NCI-H1930 (cell line): ENCODE measurements at places on chromosomes 16 and 17.

DNA sequence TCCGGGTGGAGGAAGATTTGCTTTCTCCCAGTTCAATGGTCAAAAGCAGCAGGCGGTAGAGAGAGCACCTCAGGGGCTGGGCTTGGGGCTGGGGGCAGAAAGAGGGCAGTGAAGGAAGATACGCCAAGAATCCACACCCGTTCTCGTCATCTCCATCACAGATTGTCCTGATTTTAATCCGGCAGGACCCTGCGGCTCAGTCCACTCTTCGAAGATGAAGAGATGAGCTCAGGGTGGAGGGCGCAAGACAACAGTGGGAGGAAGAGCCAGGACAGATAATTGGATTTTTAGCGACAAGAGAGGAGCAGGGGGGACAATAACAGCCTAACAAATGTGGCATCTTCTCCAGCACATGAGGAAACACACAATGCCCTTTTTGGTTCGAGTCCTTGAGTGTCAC, 165.9 kb downstream of the SDK2 start:
- DNase-seq, result no peak

GRCh38 chr17:1412185-1413110, 12.4 kb upstream of the YWHAE start:
- DNase-seq, result no peak

DNA sequence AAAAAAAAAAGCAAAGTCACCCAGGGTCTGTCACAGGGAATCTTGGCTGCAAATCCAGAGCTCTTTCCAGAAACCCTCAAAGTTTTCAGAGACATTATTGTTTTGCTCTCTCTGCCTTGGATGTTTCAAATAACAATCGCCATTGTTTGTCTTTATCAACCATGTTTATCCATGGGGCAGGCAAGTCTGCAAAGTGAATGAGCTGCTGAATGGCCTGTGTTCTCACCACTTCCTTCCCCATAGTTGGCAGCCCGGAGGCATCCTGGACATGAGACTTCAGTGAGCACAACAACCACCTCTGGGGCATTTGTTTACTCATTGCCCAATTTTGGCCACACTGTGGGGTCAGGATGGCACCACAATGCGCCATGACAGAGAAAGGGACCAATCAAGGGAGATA, 53.1 kb upstream of the USP7 start:
- DNase-seq, result no peak

- DNase-seq, result no peak
Observed at GRCh38 chr16:75758215-75758614, 31.9 kb upstream of the CPHXL start.

DNA sequence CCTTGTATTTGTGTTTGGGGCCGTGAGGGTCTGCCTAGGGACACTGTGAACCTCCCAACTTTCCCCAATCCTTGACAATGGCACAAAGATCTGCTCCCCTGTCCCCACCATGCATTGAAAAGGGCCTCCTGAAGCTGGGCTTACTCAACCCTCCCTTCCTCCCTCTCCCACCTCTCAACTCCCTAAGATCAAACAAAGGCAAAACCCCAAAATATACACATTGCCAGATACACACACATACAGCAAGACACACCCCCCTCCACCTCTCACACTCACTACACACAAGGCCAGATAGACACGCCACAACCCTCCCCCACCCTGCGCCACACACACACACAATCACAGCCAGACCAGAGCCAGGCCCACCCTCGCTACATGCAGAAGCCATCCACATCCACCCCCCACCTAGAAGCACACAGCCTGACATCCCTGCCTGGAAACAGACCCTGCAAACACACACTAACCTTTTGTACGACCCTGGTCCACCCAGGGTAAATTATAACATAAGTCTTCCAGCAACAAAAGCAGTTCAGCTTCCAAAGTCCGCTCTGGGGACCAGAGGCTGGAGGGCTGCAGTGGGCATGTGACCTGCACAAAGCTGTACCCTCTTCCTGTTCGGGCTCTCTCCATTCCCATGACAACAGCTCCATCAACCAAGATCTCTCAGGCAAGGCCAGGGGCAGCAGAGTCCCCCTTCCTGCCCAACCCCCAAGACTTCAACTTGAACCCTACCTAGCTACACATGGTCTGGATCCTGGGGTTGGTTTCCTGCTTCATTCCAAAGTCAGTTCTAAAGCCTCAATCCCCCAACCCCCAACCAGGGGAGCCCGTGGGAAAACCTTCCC, 1.9 kb downstream of the PCGF2 start:
- DNase-seq, result no peak

- DNase-seq, result no peak
Observed at GRCh38 chr17:31328160-31328535, 6.7 kb upstream of the EVI2A start.

GRCh38 chr16:12235110-12235509, 258.6 kb downstream of the SNX29 start:
- no peak for DNase-seq

DNA sequence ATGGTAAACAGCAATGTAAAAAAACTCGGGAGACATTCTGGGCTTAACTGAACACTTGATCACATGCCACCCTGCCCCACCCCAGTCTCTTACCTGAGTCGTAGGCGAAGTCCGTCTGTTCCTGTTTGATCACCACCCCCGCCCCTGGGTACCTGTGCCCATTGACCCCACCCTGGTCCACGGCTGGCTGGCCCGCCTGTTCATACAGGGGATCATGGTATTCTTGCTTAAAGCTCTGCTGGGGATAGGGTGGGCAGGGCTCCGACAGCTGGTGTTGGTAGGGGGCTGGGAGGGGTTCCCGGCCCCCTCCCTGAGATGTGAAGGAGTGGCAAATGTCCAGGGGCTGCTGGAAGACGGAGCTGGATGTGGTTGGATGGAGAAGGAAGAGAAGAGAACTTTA, 13.6 kb downstream of the ETV4 start:
- DNase-seq, result no peak

DNA sequence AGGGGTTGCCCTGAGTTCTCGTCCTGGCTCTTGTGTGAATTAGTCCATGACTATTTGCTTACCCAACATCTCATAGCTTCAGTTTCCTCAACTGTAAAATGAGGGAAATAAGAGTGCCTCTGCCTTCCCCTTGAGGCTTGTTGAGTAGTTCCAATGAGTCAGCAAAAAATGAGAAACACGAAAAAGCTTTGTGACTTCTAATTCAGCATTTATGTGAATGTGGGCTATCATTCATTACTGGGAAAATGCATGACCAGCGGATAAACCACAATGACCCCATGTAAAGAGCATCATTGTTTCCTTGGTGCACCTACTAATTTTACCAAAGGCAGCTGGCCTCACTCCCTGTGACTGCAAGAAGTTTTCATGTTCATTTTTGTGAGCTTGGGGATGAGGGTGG, 374.6 kb upstream of the HSBP1 start:
- no peak for DNase-seq

DNA sequence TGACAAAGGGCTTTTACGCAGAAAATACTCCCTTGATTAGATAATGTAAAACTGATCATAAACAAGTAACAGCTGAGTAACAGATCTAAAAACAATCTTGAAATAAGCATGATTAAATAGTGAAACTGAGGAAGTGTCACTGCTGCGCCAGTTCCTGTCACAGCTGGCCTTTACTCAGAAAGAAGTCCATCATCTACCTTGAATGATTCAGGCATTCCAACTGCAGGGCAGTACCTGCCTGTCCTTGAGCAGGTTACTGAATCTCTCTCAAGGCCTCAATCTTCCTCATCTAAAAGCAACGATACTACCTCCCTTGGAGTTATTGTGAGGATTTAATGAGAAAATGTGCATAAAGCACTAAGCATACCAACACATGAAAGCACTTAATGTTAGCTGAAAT, 12.7 kb downstream of the PHLPP2 start:
- no peak for DNase-seq

DNA sequence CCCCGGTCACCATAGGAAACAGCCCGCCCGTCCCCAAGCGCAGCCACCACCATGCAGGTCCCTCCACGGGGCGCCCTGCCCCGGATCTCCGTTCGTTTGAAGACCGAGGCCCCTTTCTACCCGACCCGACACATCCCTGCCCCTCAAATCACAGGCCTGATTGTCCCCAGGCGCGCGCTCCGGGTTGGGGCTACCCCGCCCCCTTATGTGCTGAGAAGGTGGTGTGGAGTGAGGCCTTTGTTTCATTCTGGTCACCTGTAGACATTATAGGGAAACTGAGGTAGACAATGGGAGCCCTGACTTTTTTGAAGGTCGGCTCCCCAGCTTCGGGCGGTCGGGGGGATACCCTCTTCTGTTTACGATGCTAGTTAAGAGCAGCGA, 763 bp upstream of the ACTG1 start:
- DNase-seq, result peak; percentile 68

- no peak for DNase-seq
Observed at GRCh38 chr16:10027553-10027952, 154.7 kb downstream of the GRIN2A start.

- DNase-seq, result no peak
Observed at GRCh38 chr16:31703526-31704128, 170.0 kb upstream of the ZNF267 start.

GRCh38 chr16:57570301-57571070, 28.0 kb downstream of the ADGRG5 start:
- DNase-seq, result no peak

- no peak for DNase-seq
Observed at GRCh38 chr16:50613281-50613963, 65.2 kb downstream of the NKD1 start.

DNA sequence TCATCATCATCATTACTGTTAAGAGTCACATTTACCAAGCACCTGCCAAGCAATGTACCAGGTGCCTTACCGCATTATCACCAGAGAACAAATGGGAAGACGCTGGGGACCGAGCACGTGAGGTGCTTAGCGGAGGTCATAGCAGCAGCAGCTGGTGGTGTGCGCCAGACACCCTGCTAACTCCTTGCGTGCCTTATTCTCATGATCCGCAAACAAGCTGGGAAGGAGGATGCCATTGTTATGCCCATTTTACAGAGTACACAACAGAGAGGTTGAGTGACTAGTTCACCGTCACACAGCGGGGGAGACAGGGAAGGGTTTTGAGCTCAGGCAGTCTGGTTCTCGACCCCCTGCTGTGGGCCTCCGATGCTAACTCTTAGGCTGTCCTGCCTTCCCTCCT, 7.3 kb downstream of the ATP2A3 start:
- DNase-seq, result no peak

DNA sequence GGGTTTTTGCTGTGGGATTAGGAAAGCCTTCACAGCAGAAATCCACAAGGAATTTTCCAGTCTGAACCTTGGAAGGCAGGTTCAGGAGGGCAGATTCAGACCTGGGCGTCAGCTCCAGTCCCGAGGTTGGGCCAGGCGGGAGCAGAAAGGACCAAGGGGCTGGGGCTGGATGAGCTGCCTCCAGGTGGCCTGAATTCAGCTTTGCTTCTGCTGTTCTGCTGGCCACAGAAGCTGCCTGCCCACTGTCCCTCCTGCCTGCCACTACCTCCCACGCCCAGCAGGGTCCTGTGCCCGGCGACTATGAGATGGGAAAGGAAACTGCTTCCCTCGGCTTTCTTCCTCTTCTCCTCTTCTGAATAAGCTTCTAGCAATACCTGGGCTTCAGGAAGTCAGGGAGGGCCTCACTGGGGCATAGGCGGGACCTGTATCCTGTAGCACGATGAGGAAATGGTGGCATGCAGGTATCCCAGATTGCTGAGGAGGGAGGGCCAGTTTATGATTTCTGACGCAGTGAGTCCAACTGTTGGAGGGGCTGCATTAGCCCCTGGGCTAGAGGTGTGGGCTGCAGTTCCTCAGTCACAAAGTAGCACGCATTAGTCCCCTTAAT, 18.4 kb downstream of the TBX4 start:
- no peak for DNase-seq

GRCh38 chr16:80704751-80705505, 99.5 kb downstream of the CDYL2 start:
- no peak for DNase-seq

GRCh38 chr16:76464955-76465620, 187.9 kb downstream of the CNTNAP4 start:
- no peak for DNase-seq

GRCh38 chr16:66858740-66859396, 14.7 kb downstream of the CA7 start:
- no peak for DNase-seq

DNA sequence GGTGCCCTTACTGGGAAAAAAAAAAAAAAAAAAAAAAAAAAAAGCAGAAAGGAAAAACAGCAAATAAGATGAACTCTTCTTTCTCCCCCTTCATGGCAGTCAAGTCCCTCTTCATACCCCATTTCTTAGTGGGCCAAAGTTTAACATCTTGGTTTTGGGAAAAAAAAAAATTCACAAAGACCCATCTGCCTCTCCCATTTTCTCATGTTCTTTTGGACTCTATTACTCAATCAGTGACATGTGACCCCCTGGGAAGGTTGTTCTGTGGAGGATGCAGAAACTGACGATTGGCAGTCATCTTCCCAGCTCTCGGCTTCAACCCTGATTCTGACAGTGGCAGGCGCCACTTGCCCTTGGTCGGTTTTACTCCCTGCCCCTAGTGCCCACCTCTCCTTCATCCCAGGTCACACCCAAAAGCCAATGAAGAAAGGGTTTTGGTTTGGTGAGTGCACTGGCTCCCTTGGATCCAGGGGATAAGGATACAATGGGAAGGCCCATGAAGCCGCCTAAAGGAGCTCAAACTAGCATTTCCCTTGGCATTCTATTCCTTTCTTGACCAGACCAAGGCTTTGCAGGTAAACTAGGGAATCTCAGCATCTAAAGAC, 60.7 kb upstream of the TBX2 start:
- no peak for DNase-seq

- no peak for DNase-seq
Observed at GRCh38 chr17:44997733-44998520, 29.8 kb upstream of the C1QL1 start.

DNA sequence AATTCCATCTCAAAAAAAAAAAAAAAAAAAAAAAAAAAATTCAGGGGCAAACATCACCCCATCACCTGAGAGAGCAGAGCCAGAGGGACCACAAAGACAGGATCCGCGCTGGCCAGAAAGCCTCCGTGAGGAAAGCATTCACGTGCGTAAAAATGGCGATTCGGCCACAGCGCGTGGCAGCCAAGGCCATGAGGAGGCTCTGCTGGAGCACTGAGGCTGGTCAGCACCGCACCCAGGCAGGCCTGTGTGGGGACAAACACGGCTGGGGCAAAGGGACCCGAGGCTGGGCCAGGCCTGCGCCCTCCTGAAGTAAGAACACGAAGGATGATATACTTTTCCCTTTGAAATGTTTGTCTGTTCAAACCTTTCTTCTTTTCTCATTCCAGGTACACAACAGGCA, 45.2 kb downstream of the MAP1LC3B start:
- DNase-seq, result no peak

- DNase-seq, result no peak
Observed at GRCh38 chr17:17346428-17347233, 43.5 kb downstream of the NT5M start.
